ENCODE measurements at places on chromosomes 2 and 18.

GRCh38 chr2:98730707-98731040 lies 258 bp downstream of the MGAT4A start:
- DNase-seq, result no peak

- no peak for DNase-seq
These were observed 116.4 kb downstream of the CBLN2 start for GRCh38 chr18:72427721-72428120.

DNA sequence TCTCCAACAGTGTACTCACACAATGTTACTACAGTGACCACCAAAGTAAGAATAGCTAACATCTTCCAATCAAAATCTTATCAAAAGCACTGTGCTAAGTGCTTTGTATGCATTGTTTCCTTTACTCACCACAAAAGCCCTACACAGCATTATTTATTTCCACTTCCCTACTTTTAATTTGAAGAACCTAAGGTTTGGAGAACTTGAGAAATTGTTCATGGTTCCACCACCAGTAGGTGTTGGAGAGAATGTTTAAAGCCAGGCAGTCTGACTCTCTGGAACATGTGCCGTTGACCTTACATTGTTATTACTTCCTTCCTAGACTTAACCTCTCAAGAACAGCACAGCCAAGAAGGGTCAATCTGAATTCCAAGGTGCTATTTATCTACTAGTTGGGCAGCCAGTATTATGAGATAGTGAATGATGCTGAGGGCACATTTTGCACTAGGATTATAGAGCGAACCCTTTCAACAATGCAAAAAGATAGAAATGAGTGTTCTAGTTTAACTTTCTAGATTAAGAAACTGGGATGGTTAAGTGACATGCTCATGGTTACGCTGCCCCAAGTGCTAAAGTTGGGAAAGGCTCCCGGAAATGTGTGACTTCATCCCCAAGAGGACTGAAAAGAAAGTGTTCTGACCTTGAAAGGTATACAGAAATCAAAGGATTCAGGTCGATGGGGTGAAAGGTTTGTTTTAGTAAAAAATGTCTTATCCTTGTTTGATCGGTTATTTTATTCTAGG lies 55.2 kb upstream of the FAM136A start:
- DNase-seq, result no peak

- no peak for DNase-seq
These were observed 187.7 kb downstream of the FAM210A start for GRCh38 chr18:13538630-13539029.

GRCh38 chr18:8847066-8847755 lies 141.9 kb downstream of the MTCL1 start:
- no peak for DNase-seq

- no peak for DNase-seq
These were observed 57.2 kb downstream of the SOX11 start for GRCh38 chr2:5749347-5749746.

- DNase-seq, result no peak
These were observed 670 bp upstream of the MOCOS start for GRCh38 chr18:36186461-36187192.

DNA sequence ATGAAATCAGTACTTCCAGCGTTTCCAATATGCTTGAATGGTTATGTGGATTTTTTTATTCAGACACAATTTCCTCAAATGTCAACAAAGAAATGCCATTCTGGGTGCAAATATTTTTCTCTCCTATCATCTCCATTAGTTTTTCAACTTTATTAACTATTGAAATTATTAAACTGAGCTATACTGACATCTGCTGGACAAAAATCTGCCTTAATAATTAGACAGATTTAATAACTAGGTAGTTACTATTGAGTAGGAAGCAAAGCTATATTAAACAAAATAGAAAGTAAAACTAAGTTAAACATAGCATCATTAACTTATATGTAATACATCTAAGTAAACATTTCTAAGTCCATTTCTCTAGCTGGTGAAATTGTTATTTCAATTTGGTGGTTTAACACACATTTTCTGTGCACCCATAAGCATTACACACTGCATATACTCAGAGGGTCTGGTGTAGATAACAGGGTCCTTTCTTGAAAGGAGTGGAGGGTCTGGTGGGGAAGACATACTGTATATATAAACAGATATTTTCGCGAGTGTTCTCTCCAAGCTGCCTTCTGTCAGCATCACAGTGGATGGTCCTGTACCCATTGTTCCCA lies 77.0 kb downstream of the LANCL1 start:
- no peak for DNase-seq

- DNase-seq, result no peak
These were observed 107.0 kb downstream of the EXOC6B start for GRCh38 chr2:72718876-72719275.

DNA sequence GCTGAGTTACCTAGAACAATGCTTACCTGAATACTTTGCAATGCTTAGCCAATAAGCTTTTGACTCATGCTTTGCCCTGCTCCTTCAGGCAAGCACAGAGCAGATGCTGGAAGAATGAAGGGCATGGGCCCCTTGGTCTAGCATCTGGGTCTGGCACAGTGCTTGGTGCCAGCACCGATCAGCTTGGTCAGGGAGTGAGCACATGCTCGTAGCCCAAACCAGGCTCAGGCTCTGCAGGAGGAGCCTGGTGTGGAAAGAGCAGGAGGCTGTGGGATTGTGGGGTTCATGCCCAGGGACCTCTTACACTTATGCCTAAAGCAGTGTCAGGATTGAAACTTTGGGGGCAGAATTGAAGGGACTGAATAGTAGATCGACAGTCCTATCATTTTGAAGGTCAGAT lies 283.7 kb upstream of the PXDN start:
- no peak for DNase-seq

- no peak for DNase-seq
These were observed 316.4 kb downstream of the DSEL start for GRCh38 chr18:67199993-67200617.

DNA sequence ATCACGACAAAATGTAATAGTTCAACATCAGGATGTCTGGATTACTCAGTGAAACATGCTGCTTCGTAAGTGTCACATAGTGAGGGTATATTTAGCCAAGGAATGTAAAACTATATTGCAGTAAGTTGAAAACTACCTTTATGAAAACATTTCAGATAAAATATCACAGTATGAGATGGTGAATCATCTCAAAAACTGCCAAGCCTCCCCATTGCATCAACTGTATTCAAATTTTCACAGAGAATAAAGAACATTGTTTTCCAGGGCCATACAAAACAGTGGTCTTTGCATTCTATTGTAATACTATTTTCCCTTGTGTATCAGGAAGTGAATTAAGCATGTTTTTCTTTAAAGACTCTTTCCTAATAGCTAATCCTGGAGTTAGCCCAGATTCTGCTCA lies 47.6 kb upstream of the MSTN start:
- no peak for DNase-seq

DNA sequence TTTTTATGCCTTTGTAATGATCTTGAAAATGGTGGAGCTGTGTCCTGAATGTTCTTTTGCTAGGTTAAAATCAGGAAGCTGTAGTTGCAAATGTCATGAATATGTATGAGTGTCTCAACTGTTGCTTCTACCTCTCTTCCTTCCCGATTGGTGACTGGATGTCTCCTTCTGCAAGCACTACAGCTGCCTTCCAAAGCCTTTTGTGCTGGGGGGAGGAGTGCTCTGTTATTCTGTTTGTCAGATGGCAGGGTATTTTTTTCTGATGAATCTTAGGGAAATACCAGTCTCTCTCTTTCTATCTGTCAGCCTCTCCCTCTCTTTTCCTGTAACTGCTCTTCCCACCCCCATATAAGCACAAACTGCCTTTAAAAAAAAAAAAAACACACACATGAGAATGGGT lies 1396.3 kb upstream of the CELF4 start:
- DNase-seq, result no peak

DNA sequence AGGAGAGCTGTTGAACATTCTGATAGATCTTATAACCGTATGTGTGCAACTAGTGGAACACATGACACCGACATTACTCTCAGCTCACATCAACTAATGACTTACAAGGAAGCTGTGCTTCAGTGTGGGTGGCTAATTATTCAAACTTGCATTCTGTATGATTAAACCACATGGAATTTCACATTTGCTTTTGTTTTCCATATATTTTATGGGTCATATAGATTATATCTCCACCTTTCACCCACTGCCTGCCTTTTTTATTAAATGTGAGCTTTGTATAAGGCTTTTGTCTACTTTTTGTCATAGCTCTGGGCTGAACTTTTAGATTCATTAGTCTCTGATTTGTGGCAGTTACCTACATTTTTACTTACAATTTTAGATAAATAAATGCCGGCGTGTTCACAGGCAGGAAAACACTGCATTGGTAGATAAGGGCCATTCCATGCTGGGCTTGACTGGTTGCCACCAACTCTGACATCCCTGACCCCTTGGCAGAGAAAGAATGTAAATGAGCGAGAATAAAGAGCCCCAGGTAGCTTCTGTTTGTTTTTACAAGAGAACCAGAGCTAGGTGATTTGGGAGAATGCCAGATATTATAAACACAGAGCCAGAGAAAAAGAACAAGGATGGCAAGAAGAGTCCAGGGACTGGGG lies 35.7 kb downstream of the LYPD6 start:
- no peak for DNase-seq

DNA sequence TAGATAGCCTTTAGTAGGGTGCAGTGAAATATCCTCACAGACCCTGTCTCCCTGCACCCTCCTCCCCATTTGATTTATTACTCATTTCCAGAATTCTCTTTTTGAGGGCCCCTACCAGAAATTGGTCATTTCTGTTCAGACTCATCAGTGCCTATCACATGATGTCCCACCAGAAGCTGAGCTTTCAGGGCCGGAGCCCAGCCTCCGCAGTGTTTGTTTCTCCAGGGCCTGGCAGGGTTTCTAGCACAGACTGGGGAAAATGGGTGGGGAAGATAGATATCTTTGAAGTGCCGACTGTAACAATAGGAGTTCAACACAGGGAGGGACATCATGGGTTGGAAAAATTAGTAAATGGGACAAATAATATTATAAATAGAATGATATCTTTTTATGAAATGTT lies 208.0 kb downstream of the PTGR3 start:
- DNase-seq, result no peak

DNA sequence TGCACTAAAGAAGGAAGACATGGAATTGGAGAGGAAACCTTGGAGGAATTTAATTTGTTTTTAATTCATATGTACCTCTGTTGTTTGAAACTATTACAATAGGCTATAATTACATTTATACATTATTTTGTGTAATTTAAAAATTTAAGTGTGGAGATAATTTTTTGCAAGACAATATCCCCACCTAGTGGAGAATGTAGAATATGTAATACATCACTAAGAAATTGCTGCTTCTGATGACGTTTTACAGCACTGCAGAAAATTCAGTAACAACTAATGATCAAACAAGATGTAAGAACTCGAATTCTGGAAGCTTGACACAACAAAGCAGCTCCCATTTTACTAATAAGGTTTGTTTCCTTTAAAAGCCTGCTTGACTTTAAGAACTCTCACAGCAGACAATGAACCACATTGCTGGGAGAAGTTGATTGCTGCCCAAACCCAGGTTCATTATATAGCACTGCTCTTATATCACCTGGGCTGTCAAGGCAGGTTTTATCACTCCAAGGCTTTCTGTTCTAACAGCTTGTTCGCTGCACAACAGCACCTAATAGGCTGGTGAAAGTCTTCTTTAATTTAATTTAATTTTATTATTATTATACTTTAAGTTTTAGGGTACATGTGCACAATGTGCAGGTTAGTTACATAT lies 53.4 kb downstream of the THADA start:
- no peak for DNase-seq

- DNase-seq, result no peak
These were observed 116.4 kb downstream of the INO80D start for GRCh38 chr2:205969584-205969983.

DNA sequence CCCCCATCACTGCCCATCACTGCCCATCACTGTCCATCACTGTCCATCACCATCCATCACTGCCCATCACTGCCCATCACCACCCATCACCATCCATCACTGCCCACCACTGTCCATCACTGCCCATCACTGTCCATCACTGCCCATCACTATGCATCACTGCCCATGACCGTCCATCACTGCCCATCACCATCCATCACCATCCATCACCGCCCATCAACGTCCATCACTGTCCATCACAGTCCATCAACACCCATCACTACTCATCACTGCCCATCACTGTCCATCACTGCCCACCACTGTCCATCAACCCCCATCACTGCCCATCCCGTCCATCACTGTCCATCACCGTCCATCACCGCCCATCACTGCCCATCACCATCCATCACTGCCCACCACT lies 57.8 kb upstream of the OTOS start:
- no peak for DNase-seq

GRCh38 chr2:132604561-132604960 lies 65.4 kb downstream of the LYPD1 start:
- no peak for DNase-seq

DNA sequence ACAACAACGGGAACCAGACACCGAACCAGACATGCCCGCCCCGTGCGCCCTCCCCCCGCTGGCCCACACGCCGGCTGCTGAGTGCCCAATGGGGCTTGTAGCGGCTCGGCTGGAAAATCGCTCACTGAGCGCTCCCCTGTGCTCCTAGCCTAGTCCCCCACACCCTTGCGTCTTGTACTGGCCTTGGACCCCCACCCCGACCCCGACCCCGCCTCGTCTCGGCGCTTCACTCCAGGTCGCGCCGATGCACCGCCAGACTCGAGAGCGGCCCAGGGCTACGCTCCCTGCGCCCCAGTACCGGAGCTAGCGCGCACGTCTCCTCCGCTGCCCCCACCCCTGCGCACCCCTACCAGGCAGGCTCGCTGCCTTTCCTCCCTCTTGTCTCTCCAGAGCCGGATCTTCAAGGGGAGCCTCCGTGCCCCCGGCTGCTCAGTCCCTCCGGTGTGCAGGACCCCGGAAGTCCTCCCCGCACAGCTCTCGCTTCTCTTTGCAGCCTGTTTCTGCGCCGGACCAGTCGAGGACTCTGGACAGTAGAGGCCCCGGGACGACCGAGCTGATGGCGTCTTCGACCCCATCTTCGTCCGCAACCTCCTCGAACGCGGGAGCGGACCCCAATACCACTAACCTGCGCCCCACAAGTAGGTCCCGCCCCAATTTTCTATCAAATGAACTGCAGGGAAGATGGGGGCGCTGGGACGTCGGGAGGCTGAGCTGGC lies 1.5 kb downstream of the GAD1 start:
- no peak for DNase-seq

DNA sequence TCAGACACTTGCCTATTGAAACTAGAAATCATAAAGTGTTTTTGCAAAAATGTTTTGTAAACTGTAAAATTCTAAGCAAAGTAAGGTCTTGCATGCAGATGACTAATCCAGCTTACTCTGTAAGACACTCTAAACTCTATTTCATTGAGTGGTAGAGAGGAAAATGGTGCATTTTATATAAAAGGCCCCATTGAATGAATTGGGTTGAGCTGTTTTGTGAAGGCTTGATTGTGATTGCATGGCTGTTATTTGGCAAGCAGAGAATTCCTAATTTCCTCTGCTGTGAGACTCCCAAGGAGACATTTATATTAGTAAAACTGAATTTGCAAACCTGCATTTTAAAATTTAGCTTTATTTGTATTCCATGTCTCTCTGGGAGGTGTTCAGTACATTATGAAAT lies 234.5 kb downstream of the PARD3B start:
- no peak for DNase-seq

Measured in RWPE2 (cell line).